Pancreas (tissue), 10 donors: ENCODE measurements at places on chromosomes 7 and 10. TPM values are rescaled to one million over a fixed set of nuclear protein-coding genes. Genes with fewer than 3 reads are reported as not detected.

GTF2IRD1 gene
- polyA plus RNA-seq, result 8.1 TPM

DNA sequence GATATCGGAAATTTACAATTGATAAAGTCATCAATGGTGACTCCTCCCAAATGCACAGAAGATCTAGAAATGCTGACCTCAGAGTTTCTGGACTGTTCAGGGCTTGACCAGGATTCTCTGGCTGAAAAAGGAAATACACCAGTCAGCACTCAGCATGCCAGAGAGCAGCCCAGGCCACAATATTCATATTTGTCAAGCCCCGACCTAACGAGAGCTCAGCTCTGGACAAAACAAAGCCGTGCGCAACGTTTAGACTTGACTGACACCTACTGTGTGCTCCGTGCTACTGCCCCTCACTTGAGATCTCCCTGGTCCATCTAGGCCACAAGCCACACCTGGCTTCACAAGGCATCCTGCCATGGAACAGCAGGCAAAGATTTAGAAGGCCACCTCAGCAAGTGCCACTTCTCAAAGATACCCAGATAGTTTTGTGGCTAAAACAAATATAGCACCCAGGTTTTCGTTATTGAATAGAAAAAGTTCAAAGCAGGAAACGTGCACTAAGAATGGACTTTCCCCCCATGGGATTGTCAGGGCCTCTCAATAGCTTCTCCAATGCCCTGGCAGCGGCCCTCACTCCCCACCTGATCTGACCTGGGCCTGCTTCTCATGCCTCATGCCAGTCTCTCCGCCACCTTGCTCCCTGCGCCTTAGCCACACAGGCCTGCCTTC lies 218.3 kb downstream of the FAM107B start:
- peak; percentile 62 for DNase-seq

GRCh38 chr7:139648941-139649425 lies 125.5 kb downstream of the CLEC2L start:
- no peak for DNase-seq

GRCh38 chr7:116771640-116772039 lies 90.7 kb upstream of the CAPZA2 start:
- no peak for DNase-seq

GRCh38 chr10:46557319-46558121 lies 1.1 kb upstream of the GPRIN2 start:
- DNase-seq, result peak; percentile 27

- no peak for DNase-seq
Observed at GRCh38 chr7:22672846-22673680, 53.9 kb upstream of the IL6 start.
